ENCODE measurements at places on chromosomes 1 and 21.

GRCh38 chr1:189616893-189617292 lies 860.8 kb downstream of the BRINP3 start:
- no peak for DNase-seq

DNA sequence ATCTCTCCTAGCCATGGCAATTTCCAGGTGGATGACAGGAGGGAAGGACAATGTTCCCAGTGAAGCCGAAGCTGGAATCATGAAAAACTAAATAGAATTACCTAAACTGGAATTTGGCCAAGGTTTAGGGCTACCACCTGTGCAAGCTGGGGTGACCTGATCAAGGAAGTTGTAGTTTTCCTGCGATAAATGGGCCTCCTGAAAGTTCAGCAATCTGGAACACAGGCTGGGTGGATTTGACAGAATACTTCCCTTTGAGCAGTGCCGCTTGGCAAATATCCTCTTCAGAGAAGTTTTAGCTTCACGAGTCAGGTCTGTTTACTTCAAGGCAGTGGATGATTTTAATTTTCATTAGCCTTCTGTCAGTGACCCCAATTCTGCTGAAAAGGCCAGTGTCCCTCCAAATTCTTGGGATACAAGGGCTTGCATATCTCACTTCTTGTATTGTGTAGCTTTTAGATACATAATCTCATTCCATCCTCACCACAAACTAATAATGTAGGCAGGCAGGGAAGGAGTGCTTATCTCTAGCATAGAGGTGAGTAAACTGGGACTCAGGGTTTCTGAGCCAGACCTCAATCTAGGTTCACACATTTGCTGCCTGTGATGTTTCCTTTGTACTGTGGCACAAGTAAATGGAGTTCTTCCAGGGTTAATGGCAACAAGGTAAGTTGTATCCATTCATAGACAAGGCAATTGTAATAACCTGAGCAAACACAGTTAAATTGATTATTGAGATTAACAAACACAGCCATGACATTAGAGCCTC lies 349.4 kb downstream of the NUF2 start:
- no peak for DNase-seq

DNA sequence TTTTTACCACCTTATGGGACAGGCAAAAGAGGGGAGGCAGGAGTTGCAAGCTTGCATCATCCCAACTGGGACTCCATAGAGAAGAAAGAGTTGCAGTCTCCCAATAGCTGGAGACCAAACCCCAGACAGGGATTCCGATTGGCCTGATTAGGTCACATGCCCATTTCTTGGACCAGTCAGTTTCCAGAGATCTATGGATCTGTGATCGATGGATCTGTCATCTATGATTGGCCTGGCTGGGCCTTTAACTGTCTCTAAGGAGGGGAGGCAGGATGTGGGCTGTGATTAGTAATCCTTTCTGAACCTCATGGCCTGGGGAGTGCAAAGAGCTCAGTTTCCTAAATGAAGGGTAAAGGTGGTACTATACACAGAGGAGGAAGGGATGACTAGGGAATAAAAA lies 252.1 kb downstream of the MATN1 start:
- no peak for DNase-seq

- DNase-seq, result no peak
These were observed 32.3 kb downstream of the SLC66A1 start for GRCh38 chr1:19344372-19344810.

- no peak for DNase-seq
These were observed 101.7 kb downstream of the OLFML2B start for GRCh38 chr1:161921990-161922389.

GRCh38 chr1:201420608-201421002 lies 925 bp downstream of the TNNI1 start:
- DNase-seq, result no peak

- no peak for DNase-seq
These were observed 1.8 kb downstream of the PLEKHO1 start for GRCh38 chr1:150151291-150152181.

GRCh38 chr1:34681480-34682451 lies 73.1 kb upstream of the GJB5 start:
- peak; percentile 57 for DNase-seq

GRCh38 chr1:42747125-42747524 lies 7.1 kb upstream of the CLDN19 start:
- no peak for DNase-seq

DNA sequence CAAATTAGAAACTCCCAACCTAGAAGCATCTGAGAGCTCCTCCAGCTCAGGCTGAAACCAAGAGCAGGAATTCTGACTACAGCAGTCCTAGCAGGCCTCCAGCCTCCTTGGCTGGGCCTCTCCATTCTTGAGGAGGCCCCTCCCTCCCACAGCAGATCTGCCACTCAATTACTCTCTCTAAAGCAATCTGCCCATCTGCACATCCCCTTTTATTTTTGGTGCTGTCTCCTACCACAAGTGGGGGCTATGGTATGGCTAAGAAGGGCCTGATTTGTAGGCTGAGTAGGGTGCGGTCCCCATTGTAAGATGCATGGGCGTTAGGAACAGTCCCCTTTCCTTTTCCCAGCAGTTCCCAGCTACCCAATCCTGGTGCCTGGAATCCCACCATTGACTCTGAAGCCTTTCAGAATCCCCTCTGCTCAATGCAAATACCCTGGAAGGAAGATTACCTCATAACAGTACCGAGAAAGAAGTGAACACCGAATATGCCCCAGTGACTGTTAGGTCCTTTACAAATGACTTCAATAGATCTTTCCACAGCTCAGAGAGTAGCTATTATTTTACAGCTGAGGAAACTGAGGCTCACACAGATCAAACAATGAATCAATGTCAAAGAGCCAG lies 11.6 kb upstream of the TTC39A start:
- DNase-seq, result no peak

DNA sequence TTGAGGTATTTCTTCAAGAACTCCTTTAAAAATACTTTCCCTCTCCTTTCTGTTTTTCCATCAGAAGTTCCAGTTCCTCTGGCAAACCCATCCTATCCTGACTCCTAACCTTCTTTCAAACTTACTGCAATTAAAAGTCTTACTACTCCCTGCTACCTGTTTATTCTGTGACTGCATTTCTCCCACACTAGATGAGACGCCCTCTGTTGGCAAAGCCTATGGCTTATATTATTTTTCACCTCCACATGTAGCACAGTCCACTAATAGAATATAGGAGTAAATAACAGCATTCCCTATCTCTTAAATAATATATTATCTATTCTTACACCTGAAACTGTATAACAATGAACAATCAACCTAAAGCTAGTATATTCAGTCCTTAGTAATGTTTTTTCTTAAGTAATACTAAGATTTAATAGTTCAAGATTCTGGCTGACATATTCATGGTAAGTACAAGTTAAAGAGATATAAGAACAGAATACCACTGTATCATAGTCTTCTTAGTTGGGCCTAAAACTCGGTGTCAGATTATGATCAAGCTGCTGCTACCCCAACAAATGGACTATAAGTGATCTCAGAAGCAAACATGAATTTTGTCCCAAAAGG lies 54.8 kb downstream of the RAB3GAP2 start:
- peak; percentile 17 for DNase-seq

DNA sequence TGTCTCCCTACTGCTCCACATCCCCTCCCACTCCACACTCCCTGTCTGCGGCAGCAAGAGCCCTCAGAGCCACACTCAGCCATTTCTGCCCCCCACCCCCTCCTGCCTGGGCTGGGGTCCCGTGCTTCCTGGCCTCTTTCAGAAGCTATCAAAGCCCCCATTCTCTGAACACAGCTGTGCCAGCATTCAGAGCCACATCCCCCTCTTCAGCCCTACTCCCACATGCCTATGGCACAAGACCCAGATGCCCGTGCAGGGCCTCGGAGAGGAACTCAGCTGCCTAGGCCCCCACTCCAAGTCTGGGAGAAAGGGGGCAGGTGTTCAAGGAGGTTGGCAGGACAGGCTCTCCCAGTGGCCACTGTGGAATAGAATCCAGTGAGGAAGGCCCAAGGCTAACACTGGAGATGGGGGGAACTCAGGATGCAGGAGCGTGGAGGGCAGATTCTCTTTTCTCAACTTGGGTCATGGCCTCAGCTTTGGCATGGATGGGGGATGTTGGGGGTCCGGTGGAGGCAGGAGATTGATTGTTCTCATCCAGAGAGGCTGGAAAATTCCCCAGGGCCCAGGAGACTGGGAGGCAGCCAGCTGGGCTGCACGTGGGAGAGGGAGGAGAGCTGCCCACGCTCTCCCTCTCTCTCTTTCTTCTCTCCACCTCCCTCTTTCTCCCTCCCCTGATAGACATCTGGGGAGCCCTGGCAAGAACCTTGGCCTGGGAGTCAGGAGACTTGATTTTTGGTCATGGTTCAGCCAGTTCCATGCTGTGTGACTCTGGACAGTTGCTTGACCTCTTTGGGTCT lies 3.5 kb upstream of the BCAN start:
- no peak for DNase-seq

DNA sequence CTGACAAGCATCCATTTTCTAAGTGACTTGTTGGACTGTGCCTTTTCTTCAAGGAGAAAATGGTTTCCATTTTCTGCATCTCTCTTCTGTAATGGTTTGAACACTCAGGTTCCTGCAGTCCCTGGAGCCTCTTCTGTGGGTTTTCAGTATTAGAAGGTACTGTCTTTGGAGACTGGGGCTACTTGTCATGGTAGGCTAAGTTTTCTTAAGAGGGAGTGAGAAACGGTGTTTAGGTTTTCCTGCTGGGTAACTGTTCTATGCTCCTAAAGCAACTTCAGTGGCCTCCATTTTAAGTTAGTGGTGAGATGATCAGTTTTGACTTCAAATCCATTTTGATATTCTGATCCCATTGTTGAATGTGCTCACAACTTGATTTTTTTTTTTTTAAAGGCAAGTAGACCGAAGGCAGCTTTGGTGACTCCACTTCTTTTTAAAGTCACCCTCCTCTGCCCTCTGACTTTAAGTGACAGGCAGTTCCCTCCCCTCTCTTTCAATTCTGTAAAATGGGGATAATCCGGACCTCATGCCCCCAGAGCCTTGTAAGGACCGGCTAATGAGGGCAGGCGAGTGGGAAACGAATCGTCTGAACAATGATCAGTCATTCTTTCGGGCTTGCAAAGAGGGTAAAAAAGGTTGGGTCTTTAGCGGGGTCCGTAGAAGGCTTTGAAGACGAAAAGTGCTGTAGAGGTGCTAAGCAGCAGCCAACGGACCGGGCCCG lies 1.0 kb upstream of the ARID1A start:
- DNase-seq, result no peak

DNA sequence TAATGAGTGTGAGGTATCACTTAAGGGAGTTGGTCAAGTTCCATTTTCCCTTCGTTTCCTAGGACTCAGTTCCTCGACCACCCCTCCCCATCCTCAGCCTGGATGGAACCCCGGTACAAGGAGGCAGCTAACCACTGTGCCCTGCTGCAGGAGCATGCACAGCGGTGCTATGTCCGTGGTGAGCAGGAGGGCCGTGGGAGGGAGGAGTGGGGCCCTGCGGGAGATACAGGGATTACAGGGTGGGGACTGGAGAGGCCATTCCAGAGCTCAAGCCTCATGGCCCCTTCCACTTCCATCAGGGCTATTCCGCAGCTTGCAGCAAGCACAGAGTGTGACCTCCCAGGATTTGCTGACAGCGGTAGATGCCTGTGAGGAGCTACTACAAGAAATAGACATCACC lies 25.8 kb downstream of the HYI start:
- no peak for DNase-seq

- no peak for DNase-seq
These were observed 40.2 kb downstream of the TBX19 start for GRCh38 chr1:168320800-168321450.

- DNase-seq, result no peak
These were observed 1.1 kb upstream of the CD46 start for GRCh38 chr1:207750631-207751305.

- no peak for DNase-seq
These were observed 7.4 kb downstream of the DSCAM start for GRCh38 chr21:40839521-40839920.

DNA sequence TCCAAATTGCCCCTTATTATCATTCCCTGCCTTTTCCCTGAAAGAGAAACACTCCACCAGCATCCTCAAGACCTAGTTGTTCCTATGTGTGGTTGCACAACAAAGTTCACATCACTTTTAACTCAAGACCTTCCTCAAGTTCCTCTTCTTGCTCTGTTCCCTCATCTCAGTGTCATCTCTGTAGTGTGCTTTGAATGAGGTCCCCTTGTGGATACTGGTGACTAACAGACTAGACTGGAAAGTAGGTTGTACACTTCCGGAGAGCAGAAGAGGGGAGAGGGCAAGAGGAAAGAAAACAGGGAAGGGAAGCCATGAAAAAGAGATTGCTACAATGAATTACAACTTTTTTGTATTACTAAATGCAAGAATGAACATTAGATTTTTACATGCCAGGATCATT lies 853.8 kb downstream of the USP25 start:
- DNase-seq, result no peak

GRCh38 chr1:145720878-145721671 lies 1.8 kb downstream of the CD160 start:
- no peak for DNase-seq

- DNase-seq, result no peak
These were observed 57.4 kb upstream of the CXADR start for GRCh38 chr21:17455451-17455850.

DNA sequence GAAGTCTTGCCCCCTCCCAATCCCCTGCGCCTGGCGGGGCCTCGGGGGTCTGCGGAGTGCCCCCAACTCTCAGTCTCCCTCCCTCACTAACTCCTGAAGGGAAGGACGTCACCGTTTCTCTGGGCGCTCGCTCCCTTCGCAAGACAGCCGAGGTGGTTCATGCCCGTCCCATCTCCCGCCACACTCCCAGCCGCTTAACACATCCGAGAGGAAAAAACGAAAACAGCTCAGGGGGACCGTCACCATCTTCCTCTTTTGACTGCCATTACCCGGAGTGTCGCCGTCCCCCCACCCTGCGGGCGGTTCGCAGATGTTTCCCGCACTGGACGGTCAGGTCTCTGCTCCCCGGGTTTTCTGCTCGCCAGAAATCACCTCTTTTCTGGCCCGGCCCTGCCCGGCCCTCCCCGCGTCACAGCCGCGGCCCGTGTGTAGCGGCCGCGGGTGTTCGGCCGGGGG lies 532 bp downstream of the ERO1B start:
- no peak for DNase-seq

DNA sequence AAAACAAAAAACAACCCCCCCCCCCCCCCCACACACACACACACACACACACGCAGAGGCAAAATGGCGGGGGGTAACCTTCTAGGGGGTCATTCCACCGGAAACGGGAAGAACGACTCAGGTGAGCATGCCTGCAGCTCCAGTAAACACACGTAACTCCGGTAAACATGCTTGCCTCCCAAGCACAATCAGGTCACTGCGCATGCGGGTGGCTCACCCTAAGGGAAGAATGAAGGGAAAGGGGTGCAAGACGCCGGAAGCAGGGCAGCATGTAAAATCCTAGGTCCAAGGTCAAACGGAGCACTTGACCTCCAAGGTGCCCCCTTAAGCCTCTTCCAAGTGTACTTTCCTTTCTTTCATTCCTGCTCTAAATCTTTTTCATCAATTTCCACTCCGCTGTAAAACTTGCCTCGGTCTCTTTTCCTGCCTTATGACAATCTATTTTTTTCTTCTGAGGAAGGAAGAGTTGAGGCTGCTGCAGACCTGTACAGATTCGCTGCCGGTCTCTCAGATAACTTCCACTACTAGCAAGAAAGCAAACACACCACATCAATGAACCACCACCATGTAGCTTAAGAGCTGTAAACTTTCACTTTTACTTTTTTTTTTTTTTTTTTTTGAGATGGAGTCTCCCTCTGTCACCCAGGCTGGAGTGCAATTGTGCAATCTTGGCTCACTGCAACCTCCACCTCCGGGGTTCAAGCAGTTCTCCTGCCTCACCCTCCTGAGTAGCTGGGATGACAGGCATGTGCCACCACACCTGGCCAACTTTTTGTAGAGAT lies 21.0 kb upstream of the CBR3 start:
- no peak for DNase-seq

Data from Panc1 (cell line).